ENCODE measurements at places on chromosomes 4 and X.

DNA sequence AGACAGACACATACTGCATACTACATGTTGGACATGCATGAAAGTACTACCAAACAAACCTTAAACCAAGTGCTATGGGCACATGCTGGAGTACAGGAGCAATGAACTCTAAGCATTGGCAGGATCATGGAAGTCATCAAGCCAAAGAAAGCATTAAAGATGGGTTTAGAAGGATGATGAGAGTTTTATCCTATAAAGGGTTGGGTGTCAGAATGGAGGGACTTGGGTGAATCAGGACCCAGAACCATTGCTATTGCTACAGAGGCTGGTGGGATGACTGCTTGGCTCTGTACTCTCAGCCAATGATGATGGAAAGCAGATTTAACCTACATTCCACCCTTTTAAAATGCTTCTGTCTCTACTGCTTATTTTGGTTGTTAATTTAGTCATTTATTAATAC, 233.9 kb upstream of the EDA2R start:
- DNase-seq, result no peak

- DNase-seq, result no peak
These were observed 394.0 kb upstream of the IGFBP7 start for GRCh38 chr4:57504139-57504538.

DNA sequence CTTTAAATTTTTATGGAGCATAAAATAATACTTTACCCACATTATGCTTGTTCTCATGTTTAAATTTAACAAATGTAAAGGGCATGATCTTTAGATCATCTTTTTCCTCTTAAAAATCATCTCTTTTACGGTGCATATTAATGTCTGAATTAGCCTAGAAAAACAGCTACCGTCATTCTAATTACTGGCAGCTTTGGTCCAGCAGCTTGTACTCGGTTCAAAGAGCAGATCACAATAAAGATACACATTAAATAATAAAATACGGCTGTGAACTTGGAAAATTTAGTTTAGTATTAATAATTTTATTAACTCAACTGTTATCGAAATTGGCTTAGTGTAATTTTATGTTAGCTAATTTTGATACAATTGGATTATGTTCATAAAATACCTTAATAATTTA, 19.1 kb downstream of the CCSER1 start:
- no peak for DNase-seq

DNA sequence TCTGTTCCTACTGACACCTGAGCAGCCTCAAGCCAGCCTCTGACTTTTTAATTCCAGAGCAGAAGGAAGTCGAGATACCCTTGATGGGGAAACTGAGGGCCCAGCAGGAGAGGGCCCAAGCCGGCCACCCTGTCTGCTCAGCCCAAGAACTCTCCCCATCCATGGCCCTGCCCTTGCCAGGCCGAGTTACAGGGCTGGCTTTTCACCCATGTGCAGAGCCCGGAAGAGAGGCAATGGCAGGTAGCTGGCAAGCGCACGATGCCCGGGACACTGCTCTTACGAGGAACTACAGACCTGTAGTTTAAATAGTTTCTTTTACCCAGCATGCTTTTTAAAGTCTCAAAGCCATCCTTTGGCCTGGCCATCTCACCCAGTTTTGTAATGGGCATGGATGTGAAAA, 79.9 kb downstream of the MTMR1 start:
- DNase-seq, result no peak

GRCh38 chr4:83150653-83151330, 36.3 kb upstream of the PLAC8 start:
- no peak for DNase-seq

DNA sequence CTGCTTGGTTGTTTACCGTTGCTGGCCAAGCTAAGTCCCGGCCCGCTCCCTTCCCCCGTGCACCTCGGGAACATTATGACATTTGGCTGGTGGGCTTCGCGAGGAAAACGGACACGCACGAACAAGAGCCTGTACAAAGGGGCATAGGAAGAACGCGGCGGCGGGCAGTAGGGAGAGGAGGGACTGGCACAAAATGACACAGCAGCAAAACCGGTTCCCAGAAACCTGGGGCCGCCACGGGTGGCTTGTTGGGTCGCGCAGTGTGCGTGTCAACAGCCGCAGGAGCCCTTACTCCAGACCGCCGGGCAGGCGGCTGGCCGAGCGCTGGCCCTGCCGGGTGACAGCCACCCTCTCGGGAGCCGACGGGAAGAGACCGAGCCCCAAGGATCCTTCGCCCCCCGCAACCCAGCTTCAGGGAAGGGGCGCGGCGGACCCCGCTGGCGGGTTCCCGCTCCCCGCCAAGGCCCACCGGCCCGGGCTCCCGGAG, 1.6 kb upstream of the LIN54 start:
- DNase-seq, result no peak

- DNase-seq, result no peak
These were observed 81.6 kb downstream of the NSUN7 start for GRCh38 chr4:40831146-40831907.

DNA sequence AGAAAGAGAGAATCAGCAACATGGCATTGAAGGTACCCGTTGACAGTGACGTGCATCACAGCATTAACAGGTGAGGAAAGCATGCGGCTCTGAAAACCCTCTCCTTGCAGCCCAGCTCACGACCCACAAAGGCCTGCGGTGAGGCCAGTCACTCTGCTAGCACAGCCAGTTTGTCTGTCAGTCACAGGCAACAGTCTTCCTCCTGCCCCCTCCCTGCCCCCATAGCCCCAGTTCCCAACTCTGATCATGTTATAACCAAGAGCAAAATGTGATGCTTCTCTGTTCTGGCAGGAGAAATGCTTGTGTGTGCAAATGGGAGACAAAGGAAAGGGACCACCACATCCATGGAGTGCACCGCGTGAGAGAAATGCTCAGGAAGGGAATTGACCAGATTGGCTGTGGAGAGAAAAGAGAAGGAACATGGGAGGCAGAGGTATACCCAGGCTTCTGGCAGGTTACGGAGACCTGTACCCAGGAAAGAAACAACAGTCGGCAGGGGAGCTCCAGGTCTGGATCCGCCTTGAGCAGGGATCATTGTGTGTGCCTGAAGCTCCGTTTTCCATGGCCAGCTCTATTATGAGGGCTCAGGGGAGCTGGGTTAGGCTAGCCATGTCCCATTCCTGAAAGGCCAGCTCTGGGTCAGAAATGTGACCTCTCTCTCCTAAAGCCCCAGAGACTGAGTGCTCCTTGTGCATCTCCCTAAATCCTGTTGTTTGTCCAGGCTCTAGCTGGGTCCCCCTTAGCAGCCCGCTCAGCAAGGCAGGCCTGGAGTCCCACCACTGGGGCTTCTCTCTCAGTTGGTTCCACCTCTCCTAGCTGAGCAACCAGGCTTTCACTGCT, 139.7 kb upstream of the MAMLD1 start:
- DNase-seq, result no peak

GRCh38 chrX:46376246-46376885, 168.9 kb downstream of the ZNF674 start:
- peak; percentile 54 for DNase-seq

DNA sequence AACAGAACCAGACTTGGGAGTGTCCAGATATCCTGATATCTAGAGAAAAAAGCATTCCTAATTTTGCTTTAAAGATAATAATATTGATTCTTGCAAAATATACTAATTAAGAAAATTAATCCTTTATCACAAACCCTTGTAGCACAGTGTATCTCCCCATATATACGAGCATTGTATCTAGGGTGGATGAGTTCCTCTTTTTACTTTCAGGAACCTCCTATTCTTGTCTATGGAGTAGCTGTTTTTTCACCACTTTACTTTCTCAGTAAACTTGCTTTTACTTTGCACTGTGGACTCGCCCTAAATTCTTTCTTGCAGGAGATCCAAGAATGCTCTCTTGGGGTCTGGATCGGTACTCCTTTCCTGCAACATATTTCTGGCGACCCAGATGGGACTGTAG, 103.9 kb downstream of the GLUD2 start:
- DNase-seq, result no peak

DNA sequence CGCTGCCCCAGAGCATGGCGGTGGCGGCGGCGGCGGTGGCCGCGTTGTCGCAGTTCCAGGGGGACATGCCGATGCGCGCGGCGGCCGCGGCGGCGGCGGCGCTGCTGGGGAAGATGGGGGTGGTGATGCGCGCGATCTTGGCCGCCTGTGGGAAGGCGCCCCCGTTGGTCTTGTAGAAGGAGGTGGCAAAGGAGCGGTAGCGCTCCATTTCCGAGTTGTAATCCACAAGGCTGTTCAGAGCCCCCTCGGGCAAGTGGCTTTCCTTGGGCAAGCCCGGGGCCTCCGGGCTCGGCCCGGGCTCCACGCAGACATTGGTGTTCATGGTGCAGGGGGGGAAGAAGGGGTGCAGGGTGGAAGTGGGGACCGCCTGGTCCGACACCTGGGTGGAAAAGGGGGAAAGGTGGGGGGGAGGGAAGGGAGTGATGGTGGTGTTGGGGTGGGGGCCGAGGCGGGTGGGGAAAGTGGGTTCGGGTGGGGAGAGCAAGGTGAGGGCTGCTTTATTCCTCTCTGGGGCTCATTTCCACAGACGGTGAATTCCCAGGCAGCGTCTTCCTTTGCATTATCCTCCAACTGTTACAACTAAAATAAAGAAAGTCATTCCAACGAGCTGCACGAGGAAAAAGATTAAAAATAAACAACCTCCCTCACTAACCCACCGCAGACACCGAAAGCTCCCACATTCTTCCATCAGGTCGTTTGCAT, 3.1 kb downstream of the CXXC4 start:
- DNase-seq, result no peak

DNA sequence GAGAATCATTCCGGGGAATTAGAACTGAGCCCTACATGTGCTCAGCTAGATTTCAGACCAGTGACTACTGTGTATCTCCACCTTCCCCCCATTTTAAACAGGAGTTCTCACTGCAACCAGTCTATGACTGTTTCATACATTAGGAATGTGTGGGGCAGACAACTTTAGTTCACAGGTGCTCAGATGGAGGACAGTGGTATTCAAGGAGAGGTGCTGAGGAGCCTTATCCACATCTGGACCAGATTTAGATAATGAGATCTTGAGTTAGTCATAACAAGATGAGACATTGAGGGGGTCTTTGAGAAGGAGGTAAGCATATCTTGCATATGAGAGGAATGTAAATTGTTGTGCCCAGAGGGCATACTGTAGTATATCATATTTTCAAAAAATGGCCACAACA, 32.8 kb upstream of the RELL1 start:
- no peak for DNase-seq

DNA sequence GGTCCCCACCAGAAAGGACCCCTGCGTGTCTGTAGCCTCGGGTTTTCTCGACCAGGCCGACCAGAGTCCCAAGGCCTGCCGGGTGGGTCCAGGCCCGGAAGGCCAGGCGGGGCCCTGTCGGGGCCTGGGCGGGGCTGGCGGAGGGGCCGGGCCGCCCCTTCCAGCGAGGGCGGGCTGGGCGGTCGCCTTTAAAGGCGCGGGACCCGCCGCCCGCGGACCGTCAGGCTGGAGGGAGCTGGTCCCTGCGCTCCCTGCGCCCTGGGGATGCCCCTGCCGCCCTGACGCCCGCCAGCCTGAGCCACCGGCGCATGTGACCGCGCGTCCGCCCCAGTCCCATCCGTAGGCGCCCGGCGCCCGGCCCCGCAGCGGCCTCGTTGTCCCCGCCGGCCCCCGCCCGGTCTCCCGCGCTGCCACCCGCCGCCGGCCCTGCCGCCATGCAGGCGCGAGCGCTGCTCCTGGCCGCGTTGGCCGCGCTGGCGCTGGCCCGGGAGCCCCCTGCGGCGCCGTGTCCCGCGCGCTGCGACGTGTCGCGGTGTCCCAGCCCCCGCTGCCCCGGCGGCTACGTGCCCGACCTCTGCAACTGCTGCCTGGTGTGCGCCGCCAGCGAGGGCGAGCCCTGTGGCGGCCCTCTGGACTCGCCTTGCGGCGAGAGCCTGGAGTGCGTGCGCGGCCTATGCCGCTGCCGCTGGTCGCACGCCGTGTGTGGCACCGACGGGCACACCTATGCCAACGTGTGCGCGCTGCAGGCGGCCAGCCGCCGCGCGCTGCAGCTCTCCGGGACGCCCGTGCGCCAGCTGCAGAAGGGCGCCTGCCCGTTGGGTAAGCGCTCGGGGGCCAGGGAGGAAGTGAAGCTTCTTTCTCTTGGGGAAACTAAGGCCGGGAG, at the start of gene HTRA3:
TSS of gene HTRA3 (plus strand) at position 220 of the 883 bp plus-strand sequence. CDS start at position 435, 215 bp downstream.
- DNase-seq, result no peak

DNA sequence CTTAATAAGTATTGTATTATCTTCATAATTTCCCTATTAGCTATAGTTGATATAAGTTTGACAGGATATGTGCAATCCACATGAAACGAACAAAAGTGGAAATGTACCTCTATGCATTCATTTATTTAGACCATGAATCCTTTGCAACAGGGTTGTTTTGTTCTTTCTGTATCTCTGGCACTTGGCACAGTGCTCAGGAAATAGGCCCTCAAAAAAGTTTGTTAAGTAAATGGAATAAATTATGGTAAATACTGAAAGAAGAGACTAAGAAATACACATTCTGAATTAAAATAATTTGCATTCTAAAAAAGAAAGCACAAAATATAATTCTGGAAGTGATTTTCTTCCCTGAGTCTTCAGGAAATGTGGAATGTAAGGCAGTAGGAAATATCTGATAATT, 39.3 kb downstream of the TAPT1 start:
- DNase-seq, result no peak

GRCh38 chrX:39487166-39487968, 610.4 kb downstream of the BCOR start:
- DNase-seq, result no peak

- no peak for DNase-seq
These were observed 80.9 kb downstream of the KDM6A start for GRCh38 chrX:44953734-44954502.

DNA sequence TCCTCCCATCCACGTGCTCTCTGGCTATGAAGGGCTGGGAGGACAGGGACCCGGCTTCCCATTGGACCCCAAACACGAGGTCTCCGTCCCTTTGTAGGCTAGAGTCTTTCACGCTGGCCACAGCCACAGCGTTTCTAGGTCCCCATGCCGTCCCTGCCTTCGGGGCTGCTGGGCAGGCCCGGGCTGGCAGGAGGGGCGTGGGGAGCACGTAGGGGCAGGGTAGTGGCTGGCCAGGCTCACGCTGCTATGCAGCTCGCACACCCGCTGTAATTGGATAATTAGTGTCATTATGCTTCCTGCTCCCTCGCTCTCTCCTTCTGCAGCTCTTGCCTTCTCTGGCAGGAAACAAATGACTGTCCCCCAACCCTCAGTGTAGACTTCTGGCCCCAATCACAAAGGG, 9.8 kb downstream of the ATP2B3 start:
- DNase-seq, result no peak

DNA sequence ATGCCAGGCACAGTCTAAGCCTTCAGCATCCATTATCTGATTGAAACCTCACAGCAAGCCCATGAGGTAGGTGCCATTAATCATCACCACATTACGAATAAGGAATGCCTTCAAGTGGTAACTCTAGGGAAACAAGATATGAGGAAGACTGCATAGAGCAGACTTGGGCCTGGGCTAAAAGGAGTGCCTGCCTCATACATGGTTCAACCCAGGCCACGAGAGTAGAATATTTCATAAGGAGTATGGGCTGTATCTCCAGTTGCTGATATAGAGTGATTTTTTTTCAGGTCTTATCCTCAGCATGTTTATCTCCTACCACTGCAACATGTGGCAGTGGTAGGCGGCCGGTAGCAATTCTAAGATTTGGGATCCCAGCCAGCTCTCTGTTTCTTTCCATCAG, 51.7 kb downstream of the ATP11C start:
- DNase-seq, result no peak

DNA sequence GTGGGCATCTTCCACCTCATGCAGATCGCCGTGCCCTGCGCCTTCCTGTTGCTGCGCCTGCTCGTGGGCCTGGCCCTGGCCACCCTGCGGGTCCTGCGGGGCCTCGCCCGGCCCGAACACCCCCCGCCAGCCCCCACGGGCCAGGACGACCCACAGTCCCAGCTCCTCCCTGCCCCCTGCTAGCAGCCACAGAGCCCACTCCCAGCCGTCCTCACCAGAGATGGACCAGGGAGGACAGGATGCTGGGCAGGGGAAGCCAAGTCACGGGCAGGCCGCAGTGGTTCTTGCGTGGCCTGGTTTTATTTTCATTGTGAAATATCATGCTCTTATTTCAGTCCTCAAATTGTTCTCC, 15.1 kb downstream of the DGKQ start:
- no peak for DNase-seq

Measured in astrocyte of the cerebellum (primary cell).